ENCODE measurements at places on chromosomes 3 and 15.
A peak's percentile ranks its signal among the peaks of the same experiment; 100 is the strongest.

- DNase-seq = no peak
These were observed 134.8 kb downstream of the PGPEP1L start for GRCh38 chr15:98872774-98873173.

- no peak for DNase-seq
These were observed 69.2 kb downstream of the ISG20 start for GRCh38 chr15:88707771-88708654.

- no peak for DNase-seq
These were observed 54.4 kb downstream of the CNTN4 start for GRCh38 chr3:2153053-2153452.

DNA sequence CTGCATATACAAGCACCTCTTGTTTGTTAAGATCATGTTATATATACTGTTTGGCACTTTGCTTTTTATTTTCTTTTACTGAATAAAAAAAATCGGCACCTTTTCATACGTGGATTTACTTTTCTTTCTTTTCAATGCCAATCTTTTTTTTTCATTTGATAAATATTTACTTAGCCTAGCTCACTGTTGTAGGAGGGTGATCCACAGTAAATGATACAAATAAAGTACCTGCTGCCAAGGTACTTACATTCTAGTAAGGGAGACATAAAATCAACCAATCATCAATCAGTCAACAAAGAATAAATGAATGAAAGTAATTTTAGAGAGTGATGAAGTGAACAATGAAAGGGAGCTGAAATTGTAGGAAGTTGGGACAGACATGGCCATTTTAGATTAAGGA, 18.3 kb downstream of the GNB5 start:
- DNase-seq = no peak

- no peak for DNase-seq
These were observed 66.7 kb downstream of the FBXL22 start for GRCh38 chr15:63663906-63664305.

DNA sequence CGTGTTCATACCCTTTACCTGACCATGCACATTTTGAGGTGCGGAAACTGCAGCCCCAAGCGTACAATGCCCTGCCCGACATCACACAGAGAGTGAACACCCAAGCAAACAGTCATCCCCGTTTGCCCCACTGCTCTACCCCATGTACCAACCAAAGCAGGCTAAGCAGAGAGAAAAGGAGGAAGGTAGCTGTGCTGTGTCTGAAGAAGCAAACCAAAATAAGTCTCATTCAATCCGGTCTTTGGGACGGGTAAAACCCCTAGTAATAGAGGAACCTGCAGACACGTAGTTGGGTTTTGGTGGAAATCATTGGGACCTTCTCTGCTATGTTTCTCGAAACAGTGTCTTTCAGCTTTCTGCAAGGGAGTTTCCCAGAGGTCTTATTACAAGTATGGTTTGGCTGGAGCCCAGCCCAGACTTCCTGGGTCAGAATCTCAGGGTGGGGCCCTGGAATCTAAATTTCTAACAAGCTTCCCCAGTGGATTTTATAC, 164.6 kb upstream of the HES1 start:
- no peak for DNase-seq

DNA sequence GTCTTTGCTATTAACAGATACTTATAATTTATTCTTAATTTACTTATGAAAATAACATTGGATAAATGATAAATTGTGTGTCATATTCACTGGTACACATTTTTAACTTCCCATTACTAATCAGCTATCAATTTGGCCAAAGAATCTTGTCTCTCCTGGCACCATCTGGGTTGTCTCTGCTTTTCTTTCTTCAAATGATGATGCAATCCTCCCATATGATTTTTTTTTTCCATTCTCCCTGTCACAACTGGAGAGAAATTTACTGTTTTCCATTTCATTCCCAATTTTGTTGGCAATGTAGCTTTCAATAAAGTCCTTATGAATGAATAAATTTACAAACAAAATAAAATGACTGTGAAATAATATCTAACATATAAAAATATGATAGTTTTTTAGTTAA, 743.7 kb upstream of the EPHA6 start:
- no peak for DNase-seq

GRCh38 chr15:60682115-60682514, 203.2 kb upstream of the ICE2 start:
- no peak for DNase-seq

- no peak for DNase-seq
These were observed 84.6 kb downstream of the PLSCR2 start for GRCh38 chr3:146384786-146385185.

- no peak for DNase-seq
These were observed 141.1 kb upstream of the PTPRG start for GRCh38 chr3:61420136-61420759.

- DNase-seq = no peak
These were observed 1.4 kb downstream of the SRGAP3 start for GRCh38 chr3:9247941-9248521.

DNA sequence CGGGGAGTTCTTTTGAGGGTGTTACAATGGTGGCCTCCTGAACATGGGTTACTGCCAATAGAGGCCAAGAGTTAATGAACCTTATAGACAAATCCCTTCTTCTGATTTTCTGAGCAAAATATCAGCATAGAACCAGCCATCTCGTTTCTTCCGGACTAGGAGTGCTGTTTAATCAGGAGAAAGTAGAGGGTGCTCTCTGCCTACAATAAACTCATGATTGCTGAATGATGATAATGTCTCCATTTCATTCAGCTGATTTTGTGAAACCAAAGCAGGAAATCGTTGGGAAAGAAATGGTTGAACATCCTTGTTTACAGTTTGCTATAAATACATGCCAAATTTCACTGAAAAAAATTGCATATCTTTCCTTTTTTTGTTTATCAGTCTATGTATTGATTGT, 142.8 kb upstream of the PLSCR5 start:
- no peak for DNase-seq

DNA sequence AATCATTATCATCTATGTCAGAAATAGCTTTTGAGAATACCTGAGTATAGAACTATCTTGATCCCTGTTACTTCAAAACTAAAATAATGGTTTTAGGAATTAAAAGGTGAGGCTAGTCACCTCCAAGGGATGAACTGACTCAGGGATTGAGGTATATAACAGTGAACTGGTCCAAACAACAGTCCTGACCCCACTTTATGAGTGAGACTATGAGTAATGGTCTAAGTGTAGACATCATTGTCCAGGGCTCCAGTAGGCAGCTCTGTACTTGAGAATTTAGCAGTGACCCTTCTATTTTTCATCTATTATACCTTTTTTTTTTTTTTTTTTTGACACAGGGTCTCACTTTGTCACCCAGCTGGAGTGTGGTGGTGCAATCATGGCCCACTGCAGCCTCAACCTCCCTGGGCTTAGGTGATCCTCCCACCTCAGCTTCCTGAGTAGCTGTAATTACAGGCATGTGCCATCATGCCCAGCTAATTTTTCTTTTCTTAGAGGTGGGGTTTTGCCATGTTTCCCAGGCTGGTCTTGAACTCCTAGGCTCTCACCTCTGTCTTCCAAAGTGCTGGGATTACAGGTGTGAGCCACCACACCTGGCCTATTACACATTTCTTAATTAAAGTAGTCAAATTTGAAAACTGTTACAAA, 36.3 kb downstream of the MLH1 start:
- DNase-seq = no peak

DNA sequence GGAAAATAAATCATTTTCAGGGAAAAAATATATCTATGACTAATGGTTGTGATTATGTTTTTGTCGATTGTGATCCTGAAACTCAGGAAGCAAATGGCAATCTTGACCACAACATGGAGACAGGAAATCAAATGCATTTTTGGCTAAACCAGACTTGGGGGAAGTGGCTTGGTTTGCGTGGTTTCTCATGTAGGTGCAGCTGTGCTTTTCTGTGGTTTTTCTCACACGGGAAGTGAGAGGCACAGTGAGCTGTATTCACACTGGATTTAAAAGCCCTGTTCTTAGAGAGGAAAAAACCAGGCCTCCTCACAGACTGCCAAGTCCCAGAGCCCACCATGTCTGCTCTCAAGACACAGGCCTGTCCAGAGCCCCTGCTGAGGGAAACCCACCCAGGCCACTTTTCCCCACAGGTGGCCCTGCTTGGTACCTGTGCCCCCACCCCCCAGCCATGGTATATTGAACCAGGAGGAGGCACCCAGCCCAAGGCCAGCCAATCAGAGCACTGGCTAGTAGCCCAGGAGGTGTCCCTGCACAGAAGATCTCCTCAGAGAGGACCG, 46.1 kb downstream of the BTD start:
- DNase-seq = peak; percentile 44

DNA sequence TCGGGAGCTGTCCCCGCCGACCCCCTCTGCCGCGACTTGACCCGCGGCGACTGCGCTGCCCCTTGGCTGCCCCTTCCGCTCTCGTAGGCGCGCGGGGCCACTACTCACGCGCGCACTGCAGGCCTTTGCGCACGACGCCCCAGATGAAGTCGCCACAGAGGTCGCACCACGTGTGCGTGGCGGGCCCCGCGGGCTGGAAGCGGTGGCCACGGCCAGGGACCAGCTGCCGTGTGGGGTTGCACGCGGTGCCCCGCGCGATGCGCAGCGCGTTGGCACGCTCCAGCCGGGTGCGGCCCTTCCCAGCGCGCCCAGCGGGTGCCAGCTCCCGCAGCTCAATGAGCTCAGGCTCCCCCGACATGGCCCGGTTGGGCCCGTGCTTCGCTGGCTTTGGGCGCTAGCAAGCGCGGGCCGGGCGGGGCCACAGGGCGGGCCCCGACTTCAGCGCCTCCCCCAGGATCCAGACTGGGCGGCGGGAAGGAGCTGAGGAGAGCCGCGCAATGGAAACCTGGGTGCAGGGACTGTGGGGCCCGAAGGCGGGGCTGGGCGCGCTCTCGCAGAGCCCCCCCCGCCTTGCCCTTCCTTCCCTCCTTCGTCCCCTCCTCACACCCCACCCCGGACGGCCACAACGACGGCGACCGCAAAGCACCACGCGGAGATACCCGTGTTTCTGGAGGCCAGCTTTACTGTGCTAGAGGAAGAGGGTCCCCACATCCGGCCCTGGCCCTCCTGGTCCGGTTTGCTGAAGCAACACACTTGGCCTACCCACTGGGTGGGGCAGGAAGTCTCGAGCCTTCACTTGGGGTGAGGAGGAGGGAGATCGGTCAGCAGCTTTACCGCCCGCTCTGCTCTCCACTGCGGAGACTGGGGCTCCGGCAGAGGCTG, at the start of gene RASSF1:
TSS of gene RASSF1 (minus strand) at position 389 of the 882 bp plus-strand sequence. CDS start at position 358, 31 bp downstream.
- DNase-seq = peak; percentile 46

- no peak for DNase-seq
These were observed 35.5 kb upstream of the NOX5 start for GRCh38 chr15:68979006-68979405.

Measured in CD4-positive, alpha-beta T cell (primary cell).